Fibroblast of villous mesenchyme (primary cell): ENCODE measurements at places on chromosomes 7 and 10.

- DNase-seq, result no peak
Measured at GRCh38 chr7:44318332-44318731, 7.1 kb downstream of the CAMK2B start.

DNA sequence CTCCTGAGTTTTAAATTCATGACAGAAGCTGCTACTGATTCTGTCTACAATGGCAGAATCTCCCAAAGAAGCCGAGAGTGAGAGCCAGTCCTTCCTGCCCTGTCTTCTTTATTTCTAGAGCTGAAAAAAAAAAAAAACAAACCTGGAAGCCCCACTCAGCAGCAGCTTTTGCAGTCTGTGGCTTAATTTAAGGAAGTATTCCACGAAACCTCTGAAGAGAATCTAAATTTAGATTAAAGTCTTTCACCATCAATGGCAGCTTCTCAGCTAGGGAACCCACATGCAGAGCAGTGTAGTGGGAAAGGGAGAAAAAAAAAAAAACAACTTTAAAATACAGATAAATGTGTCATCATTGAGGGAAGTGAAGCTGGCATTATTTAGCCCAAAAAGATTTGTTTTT is 23.4 kb downstream of the SMURF1 start:
- DNase-seq, result no peak

DNA sequence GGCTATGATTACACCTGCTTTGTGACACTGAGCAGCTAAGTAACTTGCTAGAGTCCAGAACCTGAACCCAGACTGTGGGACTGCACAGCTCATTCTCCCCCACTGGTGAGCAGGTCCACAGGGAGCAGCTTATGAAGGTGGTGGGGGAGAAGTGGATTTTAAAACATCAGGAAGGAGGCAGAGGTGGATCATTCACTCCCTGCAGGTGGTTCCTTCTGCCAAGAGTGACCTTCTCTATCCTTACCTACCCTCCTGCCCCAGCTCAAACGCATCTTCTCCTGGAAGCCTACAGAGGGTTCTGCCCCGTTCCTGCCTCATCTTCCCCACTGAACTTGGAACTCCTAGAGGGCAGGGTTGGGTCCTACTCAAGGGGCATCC is 539 bp upstream of the FAM241B start:
- DNase-seq, result no peak

DNA sequence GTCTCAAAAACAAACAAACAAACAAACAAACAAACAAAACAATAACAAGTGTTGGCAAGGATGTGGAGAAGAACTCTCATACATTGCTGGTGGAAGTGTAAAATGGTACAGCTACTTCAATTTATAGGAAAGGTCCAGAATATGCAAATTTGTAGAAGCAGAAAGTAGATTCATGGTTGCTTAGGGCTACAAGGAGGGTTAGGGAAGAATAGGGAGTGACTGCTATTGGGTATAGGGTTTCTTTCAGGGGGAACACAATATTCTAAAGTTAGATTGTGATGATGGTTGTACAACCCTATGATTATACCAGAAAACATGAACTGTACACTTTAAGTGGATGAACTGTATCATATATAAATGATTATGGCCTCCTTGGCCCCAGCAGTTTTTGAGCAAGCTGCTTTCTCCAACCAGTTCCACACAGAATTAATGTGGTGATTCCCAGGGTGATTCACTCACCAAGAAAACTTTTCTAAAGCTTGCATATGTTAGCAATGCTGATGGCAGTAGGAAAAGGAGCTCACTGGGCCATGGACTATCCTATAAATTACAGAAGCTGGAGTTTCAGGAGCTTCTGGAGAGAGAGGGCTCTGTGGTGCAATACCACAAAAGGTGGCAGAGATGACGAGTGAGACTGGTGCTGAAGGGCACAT is 52.8 kb upstream of the KCNIP2 start:
- DNase-seq, result no peak

- no peak for DNase-seq
Measured at GRCh38 chr10:17366705-17367104, 87.7 kb downstream of the ST8SIA6 start.

DNA sequence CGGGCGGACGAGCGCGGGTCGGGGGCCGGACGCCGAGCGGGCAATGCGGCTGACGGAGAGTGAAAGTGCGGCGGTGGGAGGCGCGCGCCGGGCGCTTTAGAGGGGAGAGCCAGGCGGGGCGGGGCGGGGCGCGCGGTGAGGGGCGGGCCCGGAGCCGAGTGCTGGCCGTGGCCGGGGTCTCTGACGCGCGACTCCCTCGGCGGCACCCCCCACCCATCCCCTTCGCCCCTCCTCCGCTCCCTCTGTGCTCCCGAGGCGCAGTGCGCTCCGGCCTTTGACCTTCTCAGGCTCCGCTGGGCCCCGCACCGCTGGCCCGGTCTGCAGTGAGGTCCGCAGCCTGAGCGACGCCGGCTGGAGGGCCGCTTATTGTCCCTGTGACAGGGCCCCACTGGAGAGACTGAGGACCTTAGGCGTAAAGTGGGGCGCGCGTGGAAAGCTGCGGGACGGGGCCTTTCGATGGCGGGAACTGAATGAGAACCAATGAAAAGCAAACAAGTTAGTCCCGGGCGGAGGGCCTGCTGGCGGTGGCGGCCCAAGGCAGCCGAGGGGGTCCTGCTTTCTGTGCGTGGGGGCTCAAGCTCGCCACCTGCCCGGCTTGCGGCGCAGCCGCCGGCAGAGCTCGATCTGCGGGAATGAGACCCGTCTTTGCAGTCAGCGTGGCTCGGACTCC is at the start of gene CXCL12:
CXCL12 (minus strand) TSS at position 72 of the 670 bp plus-strand sequence. CDS start 92 bp downstream, outside the sequence.
- DNase-seq, result no peak
